NCI-H774 (cell line): ENCODE measurements at places on chromosomes 13 and 19.

DNA sequence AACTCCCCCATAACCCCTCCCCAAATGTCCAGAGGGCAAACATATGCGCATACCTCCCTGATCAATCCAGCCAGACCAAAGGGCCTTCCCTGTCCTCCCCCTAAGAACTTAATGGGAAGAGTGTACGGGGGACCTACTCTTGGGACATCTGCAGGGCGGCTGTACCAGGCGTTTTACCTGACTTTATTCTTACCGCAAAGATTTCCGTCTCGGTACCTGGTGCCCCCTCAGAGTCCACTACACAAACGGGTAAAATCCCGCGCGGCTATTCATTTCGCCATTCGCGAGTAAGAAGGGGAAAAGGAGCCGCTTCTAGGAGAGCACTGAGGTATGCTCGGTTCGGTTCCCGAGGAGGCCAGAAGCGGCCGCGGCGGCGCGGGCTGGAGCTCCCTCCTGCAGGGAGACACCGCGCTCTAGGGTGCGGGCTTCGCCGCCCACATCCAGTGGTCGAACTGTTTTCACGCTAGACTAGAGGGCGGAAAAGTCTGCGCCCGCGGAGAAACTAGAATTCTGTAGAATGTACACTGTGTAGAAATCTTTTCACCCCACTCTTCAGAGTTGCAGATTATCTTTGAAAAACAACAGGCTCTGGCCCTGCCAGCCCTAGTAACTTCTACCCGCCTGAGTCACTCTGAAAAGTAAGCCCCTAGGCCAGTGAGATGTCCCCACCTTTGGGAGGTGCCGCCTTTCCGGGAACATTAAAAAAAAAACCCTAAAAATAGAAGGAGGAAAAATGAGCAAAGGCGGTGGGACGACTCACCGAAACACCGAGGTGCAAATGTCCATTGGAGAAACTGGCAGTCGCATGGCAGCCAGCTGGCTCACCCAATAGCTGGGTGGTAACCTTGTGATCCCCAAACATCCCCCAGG, 3.8 kb upstream of the TSHZ3 start:
- no peak for DNase-seq

DNA sequence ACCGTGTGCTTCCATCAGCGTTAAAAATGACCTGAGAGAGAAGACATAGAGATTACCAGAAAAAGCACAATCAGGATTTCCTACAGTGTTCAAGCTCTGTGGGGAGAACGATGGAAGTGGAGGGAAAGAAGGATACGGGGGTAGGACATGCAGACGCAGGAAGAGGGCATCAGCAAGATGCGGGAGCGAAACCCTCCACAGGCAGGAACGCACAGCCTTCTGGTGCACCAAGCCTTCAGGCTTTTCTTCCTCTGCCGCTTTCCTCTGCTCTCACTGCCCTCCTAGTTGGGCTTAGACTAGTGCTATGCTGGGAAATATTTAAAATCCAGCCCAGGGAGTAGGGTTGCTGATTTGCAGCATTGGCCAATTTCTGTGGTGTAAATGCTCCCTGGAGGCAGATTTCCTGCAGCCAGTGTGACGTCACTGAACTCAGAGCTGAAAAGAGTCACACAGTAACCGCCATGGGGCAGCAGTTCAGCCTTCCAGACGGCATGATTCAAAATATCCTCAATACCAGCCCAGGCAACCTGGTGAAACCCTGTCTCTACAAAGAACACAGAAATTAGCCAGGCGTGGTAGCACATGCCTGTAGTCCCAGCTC, 205.1 kb upstream of the SOX1 start:
- DNase-seq: no peak

DNA sequence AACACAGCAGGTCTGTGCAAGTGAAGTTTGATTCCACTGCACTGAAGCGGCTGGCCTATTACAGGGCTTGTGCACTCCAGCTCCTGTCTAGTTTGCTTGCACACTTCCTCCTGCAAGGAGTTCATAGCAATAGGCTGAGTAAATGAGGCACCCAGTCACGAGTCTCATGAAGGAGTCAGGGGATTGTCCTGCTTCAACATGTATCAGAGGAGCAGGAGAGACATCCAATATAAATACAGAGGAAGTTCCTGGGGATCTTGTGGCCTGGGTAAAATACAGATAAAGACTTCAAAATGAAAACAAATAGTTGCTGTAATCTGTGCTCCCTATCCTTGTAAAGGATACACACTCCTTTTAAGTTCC, 259.9 kb downstream of the SLITRK1 start:
- no peak for DNase-seq

DNA sequence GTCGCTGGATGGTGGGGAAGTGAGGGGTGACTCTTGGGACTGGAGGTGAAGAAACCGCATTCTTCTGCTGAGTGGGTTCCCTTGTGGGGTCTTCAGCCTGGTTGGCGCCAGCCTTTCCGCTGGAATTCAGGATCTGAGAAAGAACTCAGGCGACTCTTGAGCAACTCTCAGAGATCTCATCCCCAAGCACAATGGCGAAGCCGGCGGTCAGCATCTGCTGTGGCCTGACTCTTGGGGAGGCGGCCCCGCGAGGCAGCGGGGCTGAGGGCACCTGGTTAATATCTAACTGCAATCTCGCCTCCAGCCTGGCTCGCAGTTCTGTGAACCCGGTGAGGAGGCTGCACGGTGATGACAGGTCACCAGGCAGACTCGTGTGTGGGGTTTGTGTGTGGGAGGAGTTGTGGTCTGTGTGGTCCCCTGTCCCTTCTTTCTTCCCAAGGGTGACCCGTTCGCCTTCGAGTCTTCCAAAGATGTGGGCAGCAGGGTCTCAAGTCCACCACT, 883 bp downstream of the ZNF441 start:
- no peak for DNase-seq

GRCh38 chr19:38263689-38264485, 486 bp upstream of the SPINT2 start:
- peak; percentile 94 for DNase-seq

DNA sequence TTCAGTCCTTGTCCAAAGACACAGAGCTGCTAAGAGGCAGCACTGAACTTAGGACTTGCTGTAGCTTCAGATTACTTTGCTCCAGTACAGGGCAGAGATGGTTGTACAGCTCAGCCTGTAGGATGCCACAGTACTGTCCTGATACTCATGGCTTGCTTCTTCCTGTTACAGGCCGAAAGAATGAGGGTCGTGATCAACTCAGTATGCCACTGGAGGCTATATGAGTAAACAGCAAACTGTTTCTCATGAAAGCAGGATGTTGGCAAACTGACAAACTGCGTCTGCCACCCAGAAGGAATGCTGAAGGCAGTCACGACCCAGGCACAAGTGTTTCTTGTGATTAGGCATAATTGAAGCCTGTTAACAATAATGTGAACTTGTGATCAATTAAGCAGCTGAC, 2.8 kb downstream of the ZNF749 start:
- no peak for DNase-seq

DNA sequence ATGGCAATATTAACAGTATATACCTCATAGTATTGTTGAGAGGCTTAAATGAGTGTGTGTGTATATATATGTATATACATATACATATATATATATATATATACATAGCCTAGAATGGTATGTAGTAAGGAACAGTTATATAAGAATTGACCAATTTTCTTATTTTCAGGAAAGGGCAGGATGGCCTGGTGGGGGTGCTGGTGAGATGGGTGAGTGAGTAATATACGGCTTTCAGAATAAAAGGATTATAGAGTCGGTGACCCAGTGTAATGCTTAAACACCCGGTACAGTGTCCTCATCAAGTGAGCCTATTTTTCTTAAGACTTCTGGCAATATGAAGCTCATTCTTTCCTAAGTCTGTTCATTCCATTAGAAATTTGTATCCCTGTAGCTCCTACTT, 11.7 kb upstream of the FAM216B start:
- no peak for DNase-seq

DNA sequence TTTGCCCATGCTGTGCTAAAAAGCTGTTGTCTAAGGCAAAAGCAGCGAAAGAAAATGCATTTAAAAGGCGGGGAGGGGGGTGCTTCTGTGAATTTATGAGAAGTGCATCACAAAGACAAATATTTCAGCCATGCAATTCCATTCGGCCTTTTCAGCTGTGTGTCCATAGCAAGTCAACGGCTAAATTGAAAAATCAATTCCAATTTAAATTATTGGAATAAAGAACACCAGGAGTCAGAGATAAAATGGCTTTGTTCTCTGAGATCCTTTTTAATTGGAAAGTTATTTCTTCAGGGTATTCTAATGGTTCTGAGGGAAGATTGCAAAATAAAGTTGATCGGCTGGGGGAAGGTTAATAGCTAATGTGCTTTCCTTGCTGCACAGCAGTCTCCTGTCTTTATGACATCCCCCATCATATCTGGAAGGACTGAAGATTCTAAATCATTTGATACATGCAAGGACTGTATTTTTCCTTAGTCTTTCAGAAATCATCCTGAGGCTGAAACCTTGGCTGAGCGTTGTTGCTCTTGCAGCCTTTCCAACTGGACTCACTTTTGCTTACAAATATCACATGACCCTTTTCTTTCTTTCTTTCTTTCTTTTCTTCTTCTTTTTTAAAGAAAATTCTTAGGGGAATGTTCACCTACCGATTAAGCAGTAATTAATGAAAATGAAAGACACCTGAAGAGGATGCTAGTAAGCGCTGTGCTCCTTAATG, 647.1 kb downstream of the DACH1 start:
- no peak for DNase-seq

DNA sequence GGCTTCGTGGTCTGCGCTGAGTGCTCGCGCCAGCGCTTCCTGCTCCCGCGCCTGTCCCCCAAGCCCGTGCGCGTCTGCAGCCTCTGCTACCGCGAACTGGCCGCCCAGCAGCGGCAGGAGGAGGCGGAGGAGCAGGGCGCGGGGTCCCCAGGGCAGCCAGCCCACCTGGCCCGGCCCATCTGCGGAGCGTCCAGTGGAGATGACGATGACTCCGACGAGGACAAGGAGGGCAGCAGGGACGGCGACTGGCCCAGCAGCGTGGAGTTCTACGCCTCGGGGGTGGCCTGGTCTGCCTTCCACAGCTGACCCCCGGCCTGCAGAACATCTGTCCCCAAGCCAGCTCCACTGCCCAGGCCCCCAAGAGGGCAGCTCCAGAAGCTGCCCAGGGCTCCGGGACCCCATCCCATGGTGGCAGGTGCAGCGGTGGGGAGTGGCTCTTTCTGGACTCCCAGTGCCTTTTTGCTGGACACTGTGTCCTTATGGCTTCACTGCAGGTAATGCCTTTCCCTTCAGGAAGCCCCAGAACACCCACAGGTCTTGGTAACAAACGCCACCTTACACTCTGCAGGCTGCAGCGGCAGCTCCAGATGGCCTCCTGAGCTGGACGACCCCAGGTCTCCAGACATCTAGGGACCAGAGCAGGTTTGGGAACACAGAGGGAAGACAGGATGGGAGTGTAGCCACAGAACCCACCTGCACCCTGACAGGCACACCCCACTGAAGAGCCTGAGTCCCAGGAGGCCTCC, 9.3 kb downstream of the PLEKHF1 start:
- DNase-seq: no peak

DNA sequence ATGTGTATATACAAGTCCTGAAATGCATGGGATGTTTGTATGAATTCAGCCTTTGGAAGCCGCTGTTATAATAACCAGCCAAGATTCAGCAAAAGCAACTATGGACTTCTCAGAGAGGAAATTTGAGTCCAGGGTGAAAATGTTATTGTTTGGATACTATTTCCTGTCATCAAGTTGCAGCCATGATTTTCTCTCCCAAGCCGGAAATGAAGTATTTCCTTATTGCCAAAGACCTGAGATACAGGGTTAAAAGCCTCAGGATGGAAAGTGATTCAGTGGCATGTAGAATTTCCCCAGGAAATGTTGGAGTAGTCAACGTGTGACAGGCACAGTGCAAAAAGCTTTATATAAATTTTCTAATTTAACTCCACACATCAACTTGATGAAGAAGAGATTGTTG, 133.9 kb downstream of the IRS2 start:
- no peak for DNase-seq

GRCh38 chr13:43800828-43801227, 14.1 kb upstream of the ENOX1 start:
- DNase-seq: no peak

- DNase-seq: no peak
Measured at GRCh38 chr19:35229601-35230000, 1.1 kb upstream of the FAM187B start.

DNA sequence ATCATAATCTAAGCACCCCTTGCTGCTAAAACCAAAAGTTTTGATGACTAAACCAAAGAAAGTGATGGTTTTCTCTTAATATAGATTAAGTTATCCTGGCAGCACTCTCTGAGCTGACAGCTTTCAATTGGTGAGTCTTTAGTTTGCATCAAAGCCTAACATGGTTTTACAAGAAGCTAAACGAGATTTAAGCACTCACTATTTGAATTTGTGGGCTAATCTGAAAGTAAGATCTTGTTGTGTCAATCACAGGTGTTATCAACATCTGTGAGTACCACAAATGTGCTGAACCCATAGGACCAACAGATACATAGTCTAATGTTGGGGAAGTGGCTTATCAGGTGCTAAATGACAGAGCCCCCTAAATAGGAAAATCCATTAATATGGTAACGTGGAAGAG, 223.9 kb downstream of the LHFPL6 start:
- DNase-seq: no peak

- DNase-seq: no peak
Measured at GRCh38 chr13:46648166-46648607, 95.2 kb downstream of the LRCH1 start.

- no peak for DNase-seq
Measured at GRCh38 chr19:18833141-18833476, 1.4 kb downstream of the UPF1 start.

DNA sequence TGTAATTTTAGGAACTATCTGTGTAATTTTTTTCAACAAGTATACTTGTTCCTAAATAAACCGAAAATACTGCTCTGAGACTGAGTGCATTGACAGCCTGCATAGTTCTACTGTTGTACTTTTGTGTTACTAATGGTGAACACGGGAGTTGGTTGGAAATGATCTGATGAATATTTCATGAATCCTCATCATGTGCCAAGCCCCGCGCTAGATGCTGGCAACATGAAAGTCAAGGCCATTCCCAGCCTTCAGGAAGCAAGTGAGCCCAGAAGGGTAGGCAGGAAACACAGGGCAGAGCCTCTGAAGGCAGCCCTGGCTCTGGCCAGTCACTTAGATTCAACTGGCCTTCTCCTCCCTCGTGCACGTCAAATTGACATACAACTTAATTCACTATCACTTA, 106.1 kb downstream of the ABCC4 start:
- no peak for DNase-seq

- no peak for DNase-seq
Measured at GRCh38 chr13:75850916-75851315, 214.8 kb downstream of the LMO7 start.
